ENCODE measurements at places on chromosomes 5 and 9. TPM values are rescaled to one million over a fixed set of nuclear protein-coding genes. Genes with fewer than 3 reads are reported as not detected.

Gene MLANA
- not detected for total RNA-seq

Gene C9
- 0.51 TPM for total RNA-seq

DNA sequence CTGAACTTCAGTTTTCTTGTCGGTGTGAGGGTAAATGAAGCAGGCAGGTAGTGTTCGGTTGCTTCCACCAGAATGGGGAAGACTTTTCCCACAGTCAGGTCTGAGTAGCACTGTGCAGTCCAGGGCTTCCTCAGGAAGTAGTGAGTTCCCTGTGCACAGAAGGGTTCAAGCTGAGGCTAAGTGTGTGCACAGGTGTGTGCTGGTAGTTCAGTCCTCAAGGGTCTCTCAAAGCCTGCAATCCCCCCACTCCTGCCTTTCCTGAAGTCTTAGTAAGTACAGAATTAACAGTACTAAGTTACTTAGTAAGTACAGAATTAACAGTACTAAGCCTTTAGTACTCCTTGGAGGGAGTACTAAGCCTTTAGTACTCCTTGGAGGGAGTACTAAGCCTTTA lies 1.4 kb downstream of the DAB2IP start:
- no peak for DNase-seq

- no peak for DNase-seq
Observed at GRCh38 chr9:114216081-114216480, 60.7 kb downstream of the COL27A1 start.

- DNase-seq: no peak
Observed at GRCh38 chr9:3576328-3576727, 50.5 kb upstream of the RFX3 start.

Gene PRDM9
- 0.47 TPM for total RNA-seq

DNA sequence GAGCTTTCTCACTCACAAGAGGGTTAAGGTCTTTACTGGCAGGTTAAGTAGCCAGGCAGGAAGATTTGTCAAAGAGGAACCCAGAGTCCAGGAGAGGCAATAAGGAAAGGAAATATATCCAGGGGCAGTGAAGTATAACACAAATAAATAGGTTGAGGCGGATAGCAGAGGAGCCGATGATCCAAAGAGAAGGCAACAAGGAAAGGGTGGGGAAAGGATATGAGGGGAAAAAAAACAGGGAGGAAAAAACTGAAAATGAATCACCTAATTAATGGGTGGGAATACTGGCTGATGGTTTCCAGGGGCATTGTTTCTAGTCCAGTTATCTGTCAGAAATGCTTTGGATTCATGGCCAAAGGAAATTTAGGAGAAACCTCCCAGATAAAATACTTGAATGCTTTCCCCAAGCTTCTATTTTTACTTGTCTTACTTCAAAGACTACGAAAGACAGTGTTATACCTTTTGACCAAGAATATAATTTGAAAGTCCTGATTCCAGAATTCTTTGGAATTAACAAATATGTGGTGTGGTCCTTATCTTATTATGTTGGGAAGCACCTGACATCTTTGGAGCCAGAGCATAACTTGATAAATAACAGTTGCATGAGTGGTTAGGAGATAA lies 146.5 kb downstream of the AOPEP start:
- DNase-seq: no peak

DNA sequence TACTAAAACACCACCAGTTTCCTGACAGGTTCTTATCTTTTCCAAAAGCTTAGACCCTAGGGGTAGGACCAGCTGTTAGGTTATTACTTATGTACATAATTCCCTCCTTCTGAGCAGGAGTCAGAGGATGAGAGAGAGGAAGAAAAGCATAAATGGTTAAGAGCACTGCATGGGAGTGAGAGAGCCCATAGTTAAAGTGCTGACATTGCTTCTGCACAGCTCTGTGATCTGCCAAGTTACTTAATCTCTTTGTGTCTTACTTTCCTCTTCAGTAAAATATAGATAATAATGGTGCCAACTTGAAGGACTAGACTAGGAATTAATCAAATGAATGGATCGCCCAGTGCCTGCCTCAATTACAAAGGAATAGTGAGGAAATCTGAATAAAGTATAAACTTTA lies 66.4 kb downstream of the NRG2 start:
- DNase-seq: no peak

- DNase-seq: no peak
Observed at GRCh38 chr5:157530226-157530972, 45.2 kb downstream of the ADAM19 start.

DNA sequence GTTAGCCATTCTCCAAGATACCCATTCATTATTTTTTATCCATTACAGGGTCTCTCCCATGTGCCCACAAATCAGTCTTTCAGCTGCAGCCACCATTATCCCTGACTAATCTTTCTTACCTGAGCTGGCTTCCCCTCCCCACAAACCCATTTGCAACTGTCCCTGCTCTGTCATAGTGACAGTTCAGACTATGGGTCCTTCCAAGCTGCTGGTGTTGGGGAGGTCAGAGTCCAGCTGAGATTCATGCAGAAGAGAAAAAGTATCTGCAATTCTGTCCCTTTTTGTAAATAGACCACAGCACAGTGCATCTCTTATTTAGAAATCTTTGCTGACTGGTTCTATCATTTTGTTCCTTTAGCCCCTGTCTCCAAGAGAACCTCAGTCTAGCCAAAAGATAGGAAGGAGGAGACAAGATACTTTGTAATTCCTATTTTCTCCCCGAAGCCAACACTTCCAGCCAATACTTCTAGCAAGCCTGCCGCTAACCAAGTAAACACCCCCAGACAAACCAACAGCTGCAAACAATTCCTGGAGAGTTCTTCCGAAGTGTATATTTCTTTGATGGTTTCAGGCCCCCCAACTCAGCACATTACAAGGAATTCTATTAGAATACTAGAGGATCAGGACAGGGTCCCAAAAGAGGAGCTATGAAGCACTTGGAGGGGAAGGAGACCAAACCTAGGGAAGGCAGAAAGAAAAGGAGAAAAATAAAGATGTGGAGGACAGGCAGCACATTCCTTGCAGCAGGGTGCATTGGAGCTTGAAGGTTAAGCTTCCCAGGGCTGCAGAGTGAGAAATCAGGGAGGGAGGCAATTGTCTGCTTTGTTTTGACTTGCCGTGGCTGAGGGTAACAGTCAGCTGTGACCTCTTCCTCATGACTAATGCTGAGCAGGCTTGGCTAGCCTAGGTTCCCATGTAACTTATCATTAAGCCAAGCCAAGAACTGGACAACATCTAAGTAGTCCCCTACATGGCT lies 148.5 kb downstream of the SGCD start:
- DNase-seq: no peak

DNA sequence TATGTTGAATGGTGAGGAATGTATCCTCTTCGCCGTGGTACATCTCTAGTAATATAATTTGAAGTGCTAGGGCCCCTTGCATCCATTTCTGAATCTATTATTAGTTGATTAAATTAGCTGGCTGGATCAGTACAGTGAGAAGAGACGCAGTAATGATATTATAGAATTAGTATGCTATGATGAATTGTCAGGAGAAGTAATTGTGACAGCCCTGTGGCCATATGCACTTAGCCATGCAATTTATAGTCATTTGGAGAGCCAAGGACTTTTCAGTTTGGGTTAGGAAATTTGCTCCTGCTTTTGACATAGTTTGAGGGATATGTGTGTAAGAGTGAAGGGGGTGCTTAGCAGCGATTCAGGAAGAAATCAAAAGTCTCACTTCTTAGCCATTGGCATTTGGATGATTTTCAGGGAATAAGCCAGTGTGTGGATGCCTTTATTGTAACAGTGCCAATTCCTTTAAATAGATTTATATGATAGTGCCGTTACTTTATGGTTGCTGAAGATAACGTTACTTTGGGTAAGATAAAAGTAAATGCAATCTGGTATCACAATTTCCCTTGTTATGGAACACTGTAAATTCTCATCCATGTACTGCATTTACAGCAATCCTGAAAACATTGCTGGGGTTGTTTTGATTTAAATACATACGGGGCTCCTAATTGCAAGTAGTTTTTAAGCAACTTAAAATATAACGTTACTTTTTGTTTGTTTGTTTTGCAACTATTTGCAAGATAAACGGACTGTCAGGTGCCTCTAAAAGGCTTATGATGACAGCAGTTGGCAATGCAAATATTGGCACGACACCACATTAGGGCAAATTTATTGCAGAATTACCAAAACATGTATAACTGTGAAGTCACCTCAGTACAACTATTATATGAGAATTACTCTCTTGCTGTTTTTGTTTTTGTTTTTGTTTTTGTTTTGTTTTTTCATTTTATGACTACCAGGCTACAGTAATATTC lies 875.4 kb upstream of the WWC1 start:
- DNase-seq: no peak

Gene EFCAB9
- total RNA-seq: not detected

- no peak for DNase-seq
Observed at GRCh38 chr5:145867806-145868205, 5.0 kb downstream of the GRXCR2 start.

- DNase-seq: no peak
Observed at GRCh38 chr5:171315386-171315891, 6.4 kb downstream of the TLX3 start.

Gene RNF20
- total RNA-seq: 23.3 TPM

- no peak for DNase-seq
Observed at GRCh38 chr5:1202798-1203185, 1.4 kb downstream of the SLC6A19 start.

Gene TMEM174
- total RNA-seq: not detected

- no peak for DNase-seq
Observed at GRCh38 chr9:120394058-120394669, 185.8 kb downstream of the CDK5RAP2 start.
